ENCODE measurements at places on chromosomes 5 and 9.

DNA sequence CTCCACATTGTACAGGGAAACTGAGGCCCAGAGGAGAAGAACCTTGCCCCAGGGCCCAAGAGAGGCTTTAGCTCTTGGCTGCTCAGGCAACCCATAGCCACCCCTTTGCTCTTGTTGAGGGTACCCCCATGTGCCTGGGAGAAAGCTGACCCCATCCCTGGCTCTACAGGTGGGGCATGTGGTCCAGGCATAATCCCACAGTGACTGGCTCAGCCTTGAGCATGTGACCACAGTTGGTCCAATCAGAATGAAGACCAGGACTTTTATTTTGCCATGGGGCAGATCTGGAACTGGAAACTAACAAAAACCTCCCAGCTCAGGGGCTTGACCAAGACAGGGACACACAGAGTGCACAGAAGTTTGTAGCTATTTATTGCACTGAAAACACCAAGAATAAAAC lies 29.3 kb downstream of the SLC6A7 start:
- DNase-seq = no peak

GRCh38 chr5:37626266-37626665 lies 213.6 kb downstream of the GDNF start:
- no peak for DNase-seq

- DNase-seq = no peak
Measured at GRCh38 chr5:175596761-175597189, 61.1 kb upstream of the HRH2 start.

- no peak for DNase-seq
Measured at GRCh38 chr9:127455324-127455992, 4.1 kb downstream of the LRSAM1 start.

- DNase-seq = no peak
Measured at GRCh38 chr5:8906303-8906967, 639.4 kb downstream of the SEMA5A start.

DNA sequence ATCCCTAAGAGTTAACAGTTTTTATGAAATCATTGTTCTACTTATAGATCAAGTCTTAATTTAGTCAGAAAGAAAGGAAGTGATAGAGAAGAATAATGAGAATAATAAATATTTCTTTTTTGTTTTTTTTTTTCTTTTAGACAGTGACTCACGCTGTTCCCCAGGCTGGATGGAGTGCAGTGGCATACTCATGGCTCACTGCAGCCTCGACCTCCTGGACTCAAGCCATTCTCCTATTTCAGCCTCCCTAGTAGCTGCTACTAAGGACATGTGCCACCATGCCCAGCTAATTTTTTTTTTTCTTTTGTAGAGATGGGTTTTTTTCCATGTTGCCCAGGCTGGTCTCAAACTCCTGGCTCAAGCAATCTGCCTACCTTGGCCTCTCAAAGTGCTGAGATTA lies 11.0 kb downstream of the IFNA21 start:
- DNase-seq = no peak

- DNase-seq = no peak
Measured at GRCh38 chr9:93979721-93980120, 24.6 kb upstream of the BARX1 start.

DNA sequence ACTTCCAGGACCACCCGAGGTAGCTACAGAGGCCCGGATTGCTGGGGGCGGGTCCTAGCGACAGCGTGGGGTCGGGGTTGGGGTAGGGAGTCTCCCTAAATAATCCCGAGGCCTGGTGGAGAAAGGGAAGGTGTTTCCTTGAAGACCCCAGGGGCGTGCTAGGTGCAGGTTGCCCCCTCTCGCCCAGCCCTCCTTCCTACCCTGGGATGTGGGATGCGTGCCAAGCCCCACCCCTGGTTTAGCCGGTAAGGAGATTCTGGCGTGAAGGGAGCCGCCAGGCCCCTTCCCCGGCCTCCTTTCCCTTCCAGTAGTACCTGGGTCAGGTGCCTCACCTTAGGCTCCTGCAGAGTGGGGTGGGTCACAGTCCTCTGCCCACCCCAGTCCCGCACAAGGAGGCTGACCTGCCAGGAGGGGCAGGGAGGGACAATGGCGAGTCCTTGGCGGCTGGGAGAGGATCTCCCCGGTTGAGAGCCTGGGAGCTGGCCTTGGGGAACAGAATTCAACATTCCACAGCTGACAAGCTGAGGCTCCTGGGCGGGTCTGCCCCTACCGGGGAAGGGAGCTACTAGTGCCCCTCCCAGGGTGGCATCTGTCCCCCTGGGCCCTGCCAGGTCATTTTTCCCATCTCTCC lies 674 bp downstream of the TSPAN17 start:
- no peak for DNase-seq

DNA sequence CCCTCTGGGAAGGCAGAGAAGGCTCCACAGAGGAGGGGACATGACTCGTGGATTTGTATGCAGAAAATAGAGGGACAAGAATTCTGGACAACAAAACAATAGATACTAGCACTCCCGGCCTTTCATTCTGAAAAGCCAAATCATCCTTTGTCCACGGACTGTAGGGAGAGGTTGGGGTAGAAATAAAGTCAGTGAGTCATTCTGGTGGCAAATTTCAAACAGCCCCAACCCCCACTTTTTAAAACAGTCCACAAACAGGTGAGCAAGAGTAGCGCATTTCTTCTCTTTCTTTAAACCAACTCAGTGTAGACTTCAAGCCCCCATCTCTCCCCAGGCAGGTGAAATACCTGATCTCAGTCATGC lies 56.1 kb downstream of the PTPDC1 start:
- DNase-seq = no peak

- DNase-seq = no peak
Measured at GRCh38 chr5:95375591-95375990, 15.6 kb upstream of the FAM81B start.

DNA sequence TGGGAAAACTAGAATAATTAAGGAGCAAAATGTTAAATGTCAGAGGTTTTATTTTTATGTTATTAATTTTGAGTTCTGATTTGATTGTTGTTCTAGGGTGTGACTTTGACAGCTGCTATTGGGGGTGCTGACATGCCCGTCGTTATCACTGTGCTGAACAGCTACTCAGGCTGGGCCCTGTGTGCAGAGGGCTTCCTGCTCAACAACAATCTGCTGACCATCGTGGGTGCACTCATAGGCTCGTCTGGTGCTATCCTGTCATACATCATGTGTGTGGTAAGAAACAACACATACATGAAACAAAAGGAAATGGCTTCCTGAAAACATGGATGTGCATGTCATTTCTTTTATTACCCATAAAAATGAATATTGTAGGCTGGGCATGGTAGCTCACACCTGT lies 56.1 kb downstream of the NNT start:
- DNase-seq = no peak

DNA sequence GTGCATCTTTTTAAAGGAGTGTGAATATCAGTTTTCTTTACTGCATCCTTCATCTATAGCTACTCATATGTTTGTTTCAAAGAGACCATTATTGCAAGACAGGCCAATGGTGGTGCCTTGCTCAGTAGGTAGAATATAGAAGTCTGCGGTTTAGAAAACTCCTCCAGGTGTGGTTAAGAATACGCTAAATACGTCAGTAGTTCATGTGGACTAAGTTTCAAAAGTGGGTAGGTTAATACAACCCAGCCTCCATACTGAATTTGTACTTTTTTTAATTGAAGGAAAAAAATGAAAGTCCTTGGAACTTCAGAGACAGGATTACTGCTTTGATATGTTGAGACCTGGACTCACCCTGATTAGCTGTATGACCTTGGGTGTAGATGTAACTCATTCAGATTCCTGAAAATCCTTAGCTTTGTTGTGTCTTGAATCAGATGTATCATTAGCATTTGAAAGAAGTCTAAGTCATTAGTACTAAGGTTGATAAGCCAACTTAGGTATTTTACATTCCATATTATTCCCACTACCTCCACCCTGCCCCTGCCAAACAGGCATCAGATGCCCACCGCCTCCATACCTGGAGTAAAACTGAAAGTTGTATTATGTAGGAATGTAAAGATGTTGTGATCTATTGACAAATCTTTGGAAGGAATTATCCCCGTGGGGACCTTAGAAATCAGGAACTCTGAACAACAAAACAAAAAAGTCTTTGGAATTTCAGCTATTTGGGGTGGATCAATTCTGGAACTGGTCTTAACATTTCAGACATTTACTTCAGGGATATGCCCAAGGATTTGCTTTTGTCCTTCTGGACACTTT lies 6.1 kb downstream of the BASP1 start:
- DNase-seq = no peak

- no peak for DNase-seq
Measured at GRCh38 chr5:38755181-38755580, 90.6 kb upstream of the OSMR start.

- no peak for DNase-seq
Measured at GRCh38 chr9:127489471-127490115, 38.3 kb downstream of the LRSAM1 start.

DNA sequence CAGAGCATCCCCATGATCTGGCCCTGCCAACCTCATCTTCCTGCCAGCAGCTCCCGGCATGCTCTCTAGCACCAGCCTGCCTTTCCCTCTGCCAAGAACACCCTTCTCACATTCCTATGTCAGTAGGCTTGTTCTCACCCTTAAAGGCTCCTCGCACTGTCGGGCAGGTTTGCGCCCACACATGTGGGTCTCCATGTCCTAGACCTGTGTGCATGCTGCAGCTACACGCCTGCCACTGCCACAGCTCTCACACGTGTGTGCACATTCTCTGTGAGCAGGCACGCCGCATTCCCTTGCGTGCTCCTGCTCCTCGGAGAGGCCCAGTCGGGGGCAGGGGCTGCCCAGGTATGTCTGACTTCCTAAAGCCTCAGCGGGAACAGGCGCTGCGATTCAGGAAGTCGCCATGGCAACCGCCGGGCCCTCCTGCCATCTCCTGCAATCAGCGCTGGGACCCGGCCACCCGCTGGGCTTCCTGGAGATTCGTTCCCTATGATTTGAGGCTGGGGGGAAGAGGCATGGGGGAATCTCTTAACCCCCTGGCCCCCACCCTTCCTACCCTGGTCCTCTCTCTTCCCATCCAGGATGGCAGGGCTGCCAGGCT lies 28.1 kb downstream of the NDUFA8 start:
- no peak for DNase-seq
